ENCODE measurements at places on chromosomes 6 and 20.
A peak's percentile ranks its signal among the peaks of the same experiment; 100 is the strongest.

GRCh38 chr20:24097506-24098245 is 109.1 kb upstream of the GGTLC1 start:
- DNase-seq = no peak
- H3K4me1 ChIP-seq = peaks cover 30% of the 10 kb centered on the region
- no peak overlapping the region for H3K4me3 ChIP-seq
- no peaks in the 10 kb centered on the region for H3K27me3 ChIP-seq

GRCh38 chr6:138500867-138501446 is 1.7 kb upstream of the NHSL1 start:
- DNase-seq = no peak
- no peak overlapping the region for H3K4me3 ChIP-seq
- peaks cover 11% of the 10 kb centered on the region for H3K27me3 ChIP-seq
- H3K36me3 ChIP-seq = no peaks in the 10 kb centered on the region

DNA sequence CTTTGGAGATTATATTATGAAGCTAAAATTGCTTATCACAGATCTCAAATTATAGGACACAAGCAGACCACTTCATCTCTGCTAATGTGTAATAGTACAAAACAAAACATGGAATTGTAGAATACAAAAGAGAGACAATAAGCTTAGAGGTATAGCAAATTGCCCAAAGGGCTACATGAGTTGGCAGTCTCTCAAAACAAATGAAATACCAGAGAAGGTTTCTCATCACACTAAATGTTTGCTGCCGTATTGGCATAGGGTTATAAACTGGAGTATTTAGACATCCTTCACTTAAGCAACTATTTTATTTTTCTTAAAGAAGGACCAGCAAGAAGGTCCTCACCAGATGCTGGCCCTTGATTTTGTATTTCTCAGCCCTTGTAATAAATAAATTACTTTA is 5.9 kb upstream of the EYA4 start:
- H3K36me3 ChIP-seq = no peaks in the 10 kb centered on the region
- DNase-seq = no peak
- no peak overlapping the region for H3K4me3 ChIP-seq
- no peaks in the 10 kb centered on the region for H3K4me1 ChIP-seq

GRCh38 chr6:18025596-18025995 is 38.2 kb upstream of the KIF13A start:
- no peak for DNase-seq
- H3K36me3 ChIP-seq = no peaks in the 10 kb centered on the region
- H3K27me3 ChIP-seq = peaks cover 22% of the 10 kb centered on the region
- H3K4me3 ChIP-seq = no peak overlapping the region
- H3K4me1 ChIP-seq = no peaks in the 10 kb centered on the region

DNA sequence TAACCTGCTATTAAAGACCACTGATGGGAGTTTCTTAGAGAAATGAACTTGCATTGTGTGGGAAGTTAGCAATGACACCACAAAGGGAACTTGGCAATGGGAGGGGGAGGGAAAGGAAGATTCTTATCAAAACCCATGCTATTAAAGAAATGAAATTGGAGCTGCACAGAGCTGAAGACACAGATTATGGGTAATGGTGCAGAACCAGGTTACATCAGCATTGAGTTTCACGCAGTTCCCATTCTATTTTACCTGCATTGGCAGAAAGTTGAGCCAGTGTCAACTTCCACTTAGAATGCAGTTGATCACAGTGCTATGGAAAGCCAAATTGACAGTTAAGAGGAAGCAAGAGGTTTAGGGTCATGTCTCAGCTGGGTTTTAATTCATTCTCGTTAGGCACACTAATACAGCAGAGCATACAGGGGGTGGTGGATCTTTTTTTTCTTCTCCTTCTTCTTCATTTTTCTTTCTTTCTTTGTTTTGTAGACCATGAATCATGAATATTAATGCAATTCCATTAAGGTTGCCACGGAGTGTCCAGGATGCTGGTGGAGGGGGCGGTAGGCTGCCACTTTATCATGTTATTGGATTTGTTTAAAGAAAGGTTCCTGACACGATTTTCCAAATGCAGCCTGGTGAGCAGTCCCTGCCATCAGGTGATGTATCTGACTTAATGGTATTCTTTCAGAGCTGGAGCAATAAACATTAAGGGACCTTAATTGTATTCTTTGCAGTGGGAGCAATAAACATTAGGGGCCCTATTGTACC is 1092.0 kb upstream of the MAP3K7 start:
- H3K27me3 ChIP-seq = no peaks in the 10 kb centered on the region
- no peaks in the 10 kb centered on the region for H3K36me3 ChIP-seq
- no peak for DNase-seq
- H3K4me1 ChIP-seq = no peaks in the 10 kb centered on the region

DNA sequence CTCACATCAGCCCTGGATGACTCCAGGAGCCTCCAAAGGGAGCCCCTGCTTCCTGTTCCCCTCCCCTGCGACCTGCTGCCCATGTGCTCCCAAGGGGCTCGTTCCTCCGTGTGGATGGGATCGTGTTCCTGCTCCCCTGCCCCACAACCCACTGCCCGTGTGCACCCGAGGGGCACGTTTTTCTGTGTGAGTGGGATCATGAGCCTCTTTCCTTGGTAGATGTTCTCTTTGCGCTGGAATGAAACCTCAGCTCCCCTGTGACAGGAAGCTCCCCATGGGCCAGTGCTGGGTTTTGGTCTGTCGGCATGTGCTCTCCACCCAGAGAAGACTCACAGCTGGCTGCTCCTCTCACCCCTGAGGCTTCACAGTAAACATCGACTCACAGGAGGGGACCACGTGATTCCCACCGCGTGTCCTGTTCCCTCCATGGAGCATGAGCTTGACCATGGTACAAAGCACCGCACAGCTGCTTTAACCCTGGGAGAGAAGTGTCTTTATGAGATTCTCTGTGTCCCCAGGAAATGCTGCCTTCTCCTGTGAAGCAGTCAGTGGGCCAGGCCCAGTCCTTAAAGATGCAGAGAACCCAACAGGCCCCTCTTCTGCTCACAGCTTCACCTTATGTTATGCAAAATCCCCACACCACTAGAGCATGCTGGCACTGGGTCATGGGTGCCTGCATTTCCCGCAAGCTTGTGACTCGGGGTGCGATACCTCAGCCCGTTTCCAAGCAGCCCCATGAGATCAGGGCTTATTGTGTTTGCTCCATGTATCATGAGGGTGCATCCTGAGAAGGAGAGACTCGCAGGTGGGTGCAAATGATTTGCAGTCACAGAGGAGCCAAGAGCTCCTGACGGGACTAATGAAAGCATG is 215.1 kb downstream of the ERMARD start:
- H3K27me3 ChIP-seq = peaks cover 15% of the 10 kb centered on the region
- H3K36me3 ChIP-seq = no peaks in the 10 kb centered on the region
- H3K4me3 ChIP-seq = no peak overlapping the region
- no peak for DNase-seq

DNA sequence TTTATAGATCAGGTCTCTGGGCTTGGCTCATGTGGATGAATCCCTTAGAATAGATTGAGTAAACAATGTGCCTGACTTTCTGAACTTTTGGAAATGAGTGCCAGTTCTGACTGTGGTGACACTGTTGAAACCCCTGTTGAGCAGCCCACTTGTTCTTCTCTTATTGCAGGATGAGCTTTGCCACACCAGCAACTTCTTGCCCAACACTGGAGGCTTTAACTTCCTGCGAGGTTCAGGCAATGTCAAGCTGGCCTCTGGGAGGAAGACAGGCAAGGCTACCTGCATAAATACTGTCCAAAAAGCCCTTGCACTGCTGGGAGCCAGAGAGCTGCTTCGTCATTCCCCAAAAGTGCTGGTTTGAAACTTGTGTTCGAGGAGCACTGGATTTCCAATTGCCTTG is 32.8 kb upstream of the SMIM8 start:
- peaks cover 17% of the 10 kb centered on the region for H3K27me3 ChIP-seq
- no peak overlapping the region for H3K4me3 ChIP-seq
- DNase-seq = no peak
- no peaks in the 10 kb centered on the region for H3K4me1 ChIP-seq

DNA sequence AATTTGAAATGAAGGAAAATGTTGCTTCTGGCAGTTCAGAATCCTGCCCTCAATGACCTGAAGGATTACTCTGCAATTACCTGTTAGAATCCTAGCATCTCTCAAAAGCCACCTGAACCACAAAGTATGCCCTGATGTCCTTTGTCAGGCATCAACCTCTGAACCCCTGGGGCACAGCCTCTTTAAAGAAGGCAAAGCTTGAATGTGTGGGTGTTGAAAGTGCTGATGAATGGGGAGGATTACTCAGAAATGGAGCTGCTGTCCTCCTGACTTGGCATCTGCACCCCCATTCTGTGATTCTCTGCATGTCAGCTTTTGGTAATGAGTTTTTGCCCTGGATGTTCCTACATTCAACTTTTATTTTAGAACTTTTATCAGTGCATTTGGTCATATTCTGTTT is 179.2 kb downstream of the PKHD1 start:
- H3K27me3 ChIP-seq = peaks cover 7% of the 10 kb centered on the region
- no peaks in the 10 kb centered on the region for H3K4me1 ChIP-seq
- no peaks in the 10 kb centered on the region for H3K36me3 ChIP-seq
- H3K27ac ChIP-seq = no peak overlapping the region
- no peak for DNase-seq

DNA sequence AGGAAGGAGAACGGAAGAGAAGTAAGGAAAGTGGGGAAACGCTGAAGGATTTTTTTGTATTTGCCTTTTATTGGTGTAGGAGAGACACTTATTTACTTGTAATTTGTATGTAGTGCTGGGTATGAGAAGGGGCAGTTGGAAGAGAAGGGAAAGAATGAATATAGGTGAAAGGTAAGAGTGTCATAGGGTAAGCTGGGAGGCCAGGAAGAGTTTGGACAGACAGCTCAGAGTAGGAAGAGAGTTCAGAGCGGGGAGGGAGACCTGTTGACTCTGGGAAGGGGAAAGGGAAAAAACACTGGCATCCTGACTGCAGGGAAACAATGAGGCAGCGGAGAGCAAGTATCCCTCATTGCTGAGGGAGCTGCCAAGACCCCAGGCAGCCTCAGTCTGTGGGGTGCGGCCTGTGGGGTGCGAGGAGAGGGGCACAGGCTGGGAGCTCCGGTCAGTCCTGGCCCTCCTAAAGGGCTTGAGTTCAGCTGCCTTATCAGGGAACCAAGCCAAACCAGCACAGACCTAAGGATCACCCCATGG is 3.1 kb downstream of the TRAF3IP2 start:
- no peak for DNase-seq
- H3K36me3 ChIP-seq = peaks cover 44% of the 10 kb centered on the region
- H3K27ac ChIP-seq = peak overlapping the region; percentile 38
- no peak overlapping the region for H3K4me3 ChIP-seq
- no peaks in the 10 kb centered on the region for H3K27me3 ChIP-seq
- H3K4me1 ChIP-seq = peaks cover 61% of the 10 kb centered on the region

- H3K27me3 ChIP-seq = peaks cover 27% of the 10 kb centered on the region
- no peak overlapping the region for H3K27ac ChIP-seq
- no peaks in the 10 kb centered on the region for H3K36me3 ChIP-seq
- no peaks in the 10 kb centered on the region for H3K4me1 ChIP-seq
- DNase-seq = no peak
Measured at GRCh38 chr6:151661928-151662327, 145.6 kb upstream of the ESR1 start.

- H3K36me3 ChIP-seq = no peaks in the 10 kb centered on the region
- H3K4me1 ChIP-seq = peaks cover 11% of the 10 kb centered on the region
- H3K27me3 ChIP-seq = peaks cover 39% of the 10 kb centered on the region
- peak overlapping the region; percentile 48 for H3K4me3 ChIP-seq
- H3K27ac ChIP-seq = no peak overlapping the region
Measured at GRCh38 chr20:37406010-37406998, 60.4 kb downstream of the SRC start.

DNA sequence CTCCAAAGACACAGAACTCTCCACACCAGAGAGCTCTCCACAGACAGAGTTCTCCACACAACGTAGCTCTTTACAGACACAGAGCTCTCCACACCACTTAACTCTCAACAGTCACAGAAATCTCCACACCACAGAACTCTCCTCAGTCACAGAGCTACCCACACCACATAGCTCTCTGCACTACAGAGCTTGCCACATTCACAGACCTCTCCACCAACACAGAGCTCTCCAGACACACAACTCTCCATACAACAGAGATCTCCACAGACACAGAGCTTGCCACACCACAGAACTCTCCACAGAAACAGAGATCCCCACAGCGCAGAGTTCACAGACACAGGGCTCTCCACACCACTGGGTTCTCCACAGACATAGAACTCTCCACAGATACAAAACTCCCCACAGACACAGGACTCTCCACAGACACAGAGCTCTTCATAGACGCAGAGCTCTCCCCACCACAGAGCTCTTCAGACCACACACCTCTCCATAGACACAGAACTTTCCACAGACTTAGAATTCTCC is 52.5 kb downstream of the ERMARD start:
- H3K36me3 ChIP-seq = no peaks in the 10 kb centered on the region
- peaks cover 43% of the 10 kb centered on the region for H3K27me3 ChIP-seq
- no peak overlapping the region for H3K27ac ChIP-seq
- DNase-seq = no peak
- no peak overlapping the region for H3K4me3 ChIP-seq
- peaks cover 55% of the 10 kb centered on the region for H3K4me1 ChIP-seq
